ENCODE measurements at places on chromosomes 2 and 18. TPM values are rescaled to one million over a fixed set of nuclear protein-coding genes. Genes with fewer than 3 reads are reported as not detected.

The C2orf80 gene
- not detected for total RNA-seq

DNA sequence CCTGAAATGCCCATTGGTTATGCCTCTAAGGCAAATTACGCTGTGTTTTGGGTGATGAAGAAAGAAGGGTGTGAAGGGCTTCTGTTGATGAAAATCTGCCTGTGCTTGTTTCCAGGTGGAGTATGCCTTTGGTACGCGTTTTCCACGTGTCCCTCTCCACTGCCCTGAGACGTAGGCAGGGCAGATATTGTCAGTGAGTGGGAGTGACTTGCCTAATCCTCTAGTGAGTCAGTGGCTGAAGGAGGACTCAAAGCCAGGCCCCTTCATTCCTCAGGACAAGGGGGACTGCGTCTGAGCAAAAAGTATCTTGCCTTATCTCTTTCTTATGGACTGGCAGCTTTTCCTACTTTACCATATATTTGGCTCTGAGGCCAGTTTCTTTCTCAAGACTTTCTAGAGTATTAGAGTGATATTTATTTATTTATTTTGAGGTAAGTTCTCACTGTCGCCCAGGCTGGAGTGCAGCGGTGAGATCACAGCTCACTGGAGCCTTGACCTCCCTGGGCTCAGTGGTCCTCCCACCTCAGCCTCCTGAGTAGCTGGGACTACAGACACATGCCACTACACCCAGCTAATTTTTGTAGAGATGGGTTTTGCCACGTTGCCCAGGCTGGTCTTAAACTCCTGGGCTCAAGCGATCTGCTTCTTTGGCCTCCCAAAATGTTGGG lies 10.2 kb downstream of the RALB start:
- DNase-seq = no peak

- DNase-seq = peak; percentile 57
Observed at GRCh38 chr2:219551441-219552381, 7.9 kb downstream of the TMEM198 start.

The SCYGR4 gene
- total RNA-seq = not detected
